ENCODE measurements at places on chromosomes 3 and 15.
A peak's percentile ranks its signal among the peaks of the same experiment; 100 is the strongest.

DNA sequence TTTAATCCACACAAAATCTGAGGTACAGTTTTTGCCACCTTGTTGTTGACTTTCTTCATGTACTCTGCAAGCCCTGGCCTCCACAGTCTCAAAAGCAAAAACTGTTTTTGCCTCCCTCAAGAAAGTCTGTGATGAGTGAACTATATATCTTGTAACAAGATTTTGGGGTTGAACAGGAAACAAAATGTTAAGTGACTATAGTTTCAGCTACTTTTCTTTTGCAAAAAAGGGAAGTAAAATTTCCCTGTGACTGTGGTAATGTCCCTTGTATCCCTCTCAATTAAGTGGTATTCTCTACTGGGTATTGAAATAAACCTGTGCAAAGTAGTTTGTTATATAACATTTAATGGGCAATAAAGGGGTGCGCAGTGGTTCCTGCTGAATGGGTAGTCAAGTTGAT lies 21.3 kb upstream of the SCAANT1 start:
- peak; percentile 67 for DNase-seq

GRCh38 chr3:10748040-10748439 lies 68.0 kb upstream of the SLC6A11 start:
- no peak for DNase-seq

DNA sequence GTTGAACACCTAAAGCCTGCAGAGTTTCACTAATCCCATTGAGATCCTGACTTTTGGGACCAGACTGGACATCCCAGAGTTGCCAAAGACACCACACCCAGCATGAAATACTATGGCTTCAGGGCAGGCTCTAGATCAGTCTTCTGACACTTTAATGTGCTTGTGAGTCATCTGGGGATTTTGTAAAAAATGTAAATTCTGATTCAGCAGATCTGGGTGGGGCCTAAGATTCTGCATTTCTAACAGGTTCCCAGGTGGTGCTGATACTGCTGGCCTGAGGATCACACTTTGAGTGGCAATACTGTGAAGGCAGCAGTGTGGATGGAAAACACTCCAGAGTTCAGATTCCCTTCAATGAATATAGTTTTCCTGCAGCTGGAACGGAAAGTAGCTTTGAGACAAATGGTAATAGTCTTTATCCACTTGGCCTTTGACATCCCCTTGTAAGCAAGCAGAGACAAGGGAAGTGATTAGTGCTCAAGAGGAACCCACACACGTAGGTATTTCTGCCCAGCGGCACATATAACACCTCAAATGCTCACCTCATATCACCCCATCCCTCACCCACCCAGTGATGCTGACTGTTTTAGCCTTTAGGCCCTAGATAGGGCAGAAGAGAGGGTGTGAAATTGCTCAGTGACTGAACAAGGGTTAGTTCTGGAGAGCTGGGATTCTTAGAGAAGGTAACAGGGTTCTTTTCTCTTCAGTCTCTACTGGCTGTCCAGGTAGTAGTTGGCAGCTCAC lies 51.5 kb upstream of the GSK3B start:
- no peak for DNase-seq

- peak; percentile 50 for DNase-seq
Measured at GRCh38 chr15:77034695-77035489, 36.0 kb downstream of the TSPAN3 start.
